A549 treated with CORT108297 at 1 μM for 4 hours (cell line): ENCODE measurements at places on chromosomes 1 and 21. TPM values are rescaled to one million over a fixed set of nuclear protein-coding genes. Genes with fewer than 3 reads are reported as not detected.

ADAMTS4 gene
- 0.01 TPM in 2 of 5 replicates, not detected in the others for total RNA-seq

ENAH gene
- 59.1 to 85.7 TPM (median 77.0 TPM) in 5 replicates for total RNA-seq

PLCH2 gene
- 0.16 to 0.33 TPM (median 0.28 TPM) in 5 replicates for total RNA-seq

UQCRH gene
- 385 to 553 TPM (median 411 TPM) in 5 replicates for total RNA-seq

AKNAD1 gene
- total RNA-seq = 0.64 to 1.1 TPM (median 0.77 TPM) in 5 replicates

HEYL gene
- 2.7 to 3.4 TPM (median 3.1 TPM) in 5 replicates for total RNA-seq

ETV3L gene
- total RNA-seq = not detected in 5 replicates

CFAP141 gene
- 0.29 TPM in 1 of 5 replicates, not detected in the others for total RNA-seq

FCRL2 gene
- not detected in 5 replicates for total RNA-seq

FAM151A gene
- 0.05 TPM in 1 of 5 replicates, not detected in the others for total RNA-seq

CHIA gene
- not detected in 5 replicates for total RNA-seq

TMEM240 gene
- total RNA-seq = 0.37 to 0.80 TPM (median 0.47 TPM) in 5 replicates

CACNA1S gene
- 0.01 TPM in 1 of 5 replicates, not detected in the others for total RNA-seq

COL18A1 gene
- 124 to 175 TPM (median 149 TPM) in 5 replicates for total RNA-seq

FBXO2 gene
- total RNA-seq = 6.4 to 11.2 TPM (median 9.0 TPM) in 5 replicates
